Cardiac fibroblast (primary cell): ENCODE measurements at places on chromosomes 16 and 17.

DNA sequence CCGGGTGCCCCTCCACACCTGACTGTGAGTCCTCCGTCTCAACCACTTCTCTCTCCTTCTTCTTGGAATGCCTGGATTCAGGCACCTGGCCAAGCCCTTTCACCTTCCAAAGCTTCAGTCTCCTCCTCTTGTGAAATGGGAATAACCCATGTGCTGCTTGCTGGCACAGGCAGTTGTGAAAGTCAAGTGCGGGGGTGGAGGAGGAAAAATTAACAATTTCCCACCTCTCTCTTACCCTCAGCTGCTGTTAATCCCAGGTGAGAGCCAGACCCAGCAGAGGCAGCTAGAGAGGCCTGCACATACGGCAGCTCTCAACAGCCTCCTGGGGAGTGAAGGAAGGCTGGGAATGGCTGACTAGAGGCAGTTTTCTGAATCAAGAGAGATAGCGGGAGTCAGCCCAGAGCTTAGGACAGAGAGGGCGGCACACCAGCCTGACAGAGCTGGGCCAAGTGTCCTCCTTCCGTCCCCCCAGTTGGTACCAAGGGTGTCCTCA, 77.9 kb upstream of the LGALS9 start:
- peak; percentile 60 for DNase-seq

DNA sequence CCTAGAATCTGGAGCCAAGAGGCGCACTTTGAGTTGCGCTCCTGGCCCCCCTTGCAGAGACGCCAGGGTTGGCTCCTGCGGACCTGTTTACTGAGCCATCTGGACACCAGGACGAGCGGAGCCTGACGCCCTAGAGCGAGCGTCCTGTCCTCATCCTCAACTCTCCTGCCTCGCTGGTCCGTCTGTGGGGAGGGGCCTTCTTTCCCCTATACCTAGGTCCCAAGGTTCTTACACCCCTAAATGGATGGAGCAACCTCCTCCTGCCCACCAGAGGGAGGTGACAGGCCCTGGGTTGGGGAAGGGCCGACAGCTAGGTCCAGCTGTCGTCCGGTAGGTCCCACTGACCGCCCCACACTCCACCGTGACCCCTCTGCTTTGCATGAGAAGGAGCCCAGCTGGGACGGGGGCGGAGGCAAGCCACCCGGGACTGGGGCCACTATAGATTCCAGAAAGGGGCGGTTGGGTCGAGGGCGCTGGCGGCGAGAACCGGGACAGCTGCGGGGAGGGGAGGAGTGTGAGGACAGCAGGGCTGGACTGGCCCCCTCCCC, 3.1 kb upstream of the LHX1 start:
- no peak for DNase-seq

GRCh38 chr17:2683912-2684311, 27.7 kb downstream of the CLUH start:
- DNase-seq: no peak

- DNase-seq: no peak
Measured at GRCh38 chr17:41734949-41735313, 488 bp upstream of the HAP1 start.

DNA sequence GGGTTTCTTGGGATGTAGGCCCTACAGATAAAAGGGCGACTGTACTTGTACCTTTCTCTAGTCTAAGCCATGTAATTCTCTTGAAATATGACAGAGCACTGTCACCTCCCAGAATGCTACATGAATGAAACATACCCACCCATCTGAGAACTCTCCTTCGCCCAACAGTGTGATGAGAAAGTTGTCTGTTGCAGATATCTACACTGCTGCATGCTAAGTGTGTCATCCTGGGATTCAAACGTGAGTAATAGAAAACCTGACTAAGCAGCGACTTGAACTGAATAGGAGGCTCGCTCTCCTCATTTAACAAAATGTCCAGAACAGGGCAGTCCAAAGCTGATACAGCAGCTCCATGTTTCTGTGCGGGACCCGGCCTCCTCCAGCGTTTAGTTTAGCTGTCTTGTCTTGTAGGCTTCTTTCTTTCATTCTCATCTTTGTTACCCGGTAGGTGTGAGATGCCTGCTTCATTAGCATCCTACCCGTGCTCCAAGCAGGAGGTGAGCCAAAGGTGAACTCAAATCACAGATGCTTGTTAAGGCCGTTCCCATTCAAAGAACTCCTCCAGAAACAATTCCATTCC, 211.9 kb downstream of the PRKCA start:
- no peak for DNase-seq

DNA sequence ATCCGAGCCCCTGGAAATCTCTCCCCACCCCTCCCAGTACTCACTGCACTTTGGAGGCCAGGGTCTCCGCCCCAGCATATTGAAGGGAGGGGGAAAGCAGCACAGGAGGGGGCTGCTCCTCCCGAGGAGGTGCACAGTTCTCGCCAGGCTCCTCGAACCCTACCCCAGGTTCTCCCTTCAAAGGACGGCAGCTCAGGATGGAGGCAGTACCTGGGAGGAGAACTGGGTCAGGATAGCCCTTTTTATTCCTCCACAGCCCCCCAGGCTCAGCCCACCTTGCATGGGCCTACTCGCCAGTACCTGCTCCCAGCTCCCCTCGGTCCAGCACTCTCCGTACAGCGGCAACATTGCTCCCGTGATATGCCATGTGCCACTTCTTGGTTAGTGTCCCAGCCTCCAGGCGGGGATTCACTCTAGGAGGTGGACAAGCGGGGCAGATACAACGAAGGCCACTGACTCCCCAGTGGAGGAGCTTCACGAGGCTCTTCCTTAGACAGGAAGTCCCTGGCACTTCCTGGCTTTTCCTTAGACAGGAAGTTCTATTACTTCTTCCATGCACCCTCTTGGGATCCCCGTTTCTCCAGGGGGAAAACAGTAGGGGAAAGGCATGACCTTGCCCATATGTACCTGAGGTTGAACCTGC, 2.1 kb upstream of the GPS2 start:
- no peak for DNase-seq

DNA sequence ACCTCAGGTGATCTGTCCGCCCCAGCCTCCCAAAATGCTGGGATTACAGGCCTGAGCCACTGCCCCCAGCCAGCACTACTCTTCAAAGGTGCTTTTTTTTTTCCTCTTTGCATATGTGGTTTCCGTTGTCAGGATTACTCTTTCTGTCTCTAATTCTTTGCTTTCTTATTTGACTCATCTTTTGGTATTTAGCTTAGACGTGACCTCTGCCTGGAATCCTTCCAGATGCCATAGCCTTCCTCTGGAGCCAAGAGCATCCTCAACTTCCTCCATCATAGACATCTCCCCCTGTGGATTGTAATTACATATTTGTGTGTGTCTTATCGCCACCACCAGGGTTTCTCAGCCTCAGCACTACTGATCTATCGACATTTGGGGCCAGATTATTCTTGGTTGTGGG, 84.4 kb upstream of the XYLT1 start:
- DNase-seq: peak; percentile 68

DNA sequence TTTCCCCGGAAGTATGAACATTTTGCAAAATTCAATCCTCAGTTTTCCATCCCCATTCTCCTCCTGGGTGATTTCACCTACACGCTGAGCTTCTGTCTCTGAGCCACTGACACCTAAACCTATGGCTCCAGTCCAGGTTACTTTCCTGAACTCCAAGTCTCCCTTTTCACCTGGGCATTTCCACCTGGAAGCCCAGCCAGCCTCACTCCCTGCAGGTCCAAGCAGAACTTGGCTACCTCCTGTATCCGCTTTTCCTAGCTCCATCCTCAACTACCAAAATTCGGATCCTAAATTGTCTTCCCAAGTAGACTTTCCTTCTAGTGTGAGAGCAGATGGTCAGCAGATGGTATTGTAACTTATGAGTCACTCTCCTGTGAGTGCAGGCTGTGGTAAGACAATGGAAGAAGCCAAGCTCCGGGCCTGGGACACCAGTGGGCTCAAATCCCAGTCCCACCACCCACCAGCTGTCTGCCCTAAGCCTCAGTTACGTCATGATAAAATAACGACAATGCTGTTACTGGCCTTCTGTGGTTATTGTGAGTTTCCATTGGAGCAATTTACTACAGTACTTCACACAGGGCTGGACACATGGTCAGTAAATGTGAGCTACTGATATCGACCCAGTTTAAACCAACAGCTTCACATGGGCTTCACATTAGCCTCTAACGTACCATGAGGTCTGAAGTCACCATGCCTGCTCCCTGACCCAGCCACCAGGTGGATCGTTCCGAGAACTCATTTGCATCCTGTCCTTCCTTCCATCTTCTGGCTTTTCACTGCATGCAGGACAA, 33.3 kb downstream of the PECAM1 start:
- peak; percentile 99 for DNase-seq

GRCh38 chr17:9402590-9403199, 172.9 kb downstream of the STX8 start:
- DNase-seq: peak; percentile 44

DNA sequence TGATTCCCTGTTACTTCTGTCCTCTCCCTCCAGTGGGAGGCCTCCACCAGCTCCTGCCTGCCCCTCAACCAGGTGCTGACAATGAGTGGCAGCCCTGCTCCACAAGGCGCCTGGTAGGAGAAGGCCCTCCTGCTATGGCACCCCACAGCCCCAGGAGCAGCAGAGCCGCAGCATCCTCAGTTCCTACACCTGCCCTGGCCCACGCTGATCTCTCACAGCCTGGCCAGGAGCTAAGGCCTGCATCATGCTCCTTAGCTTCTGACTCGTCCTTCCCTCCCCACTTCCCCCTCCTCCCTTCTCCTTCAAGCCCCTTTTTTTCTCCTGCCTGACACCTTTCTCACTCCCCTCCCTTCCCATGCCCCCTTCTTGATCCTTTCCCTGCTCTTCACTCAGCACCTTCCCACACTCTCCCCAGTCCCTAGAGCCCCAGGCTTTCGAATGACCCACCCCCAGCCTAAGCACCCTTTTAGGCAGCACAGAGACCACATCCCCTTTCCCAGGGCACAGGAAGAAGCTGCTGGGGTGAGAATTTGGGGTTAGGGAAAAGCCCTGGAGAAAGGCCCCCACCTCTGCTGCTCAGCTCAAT, 6.5 kb downstream of the PROCA1 start:
- no peak for DNase-seq

- DNase-seq: no peak
Measured at GRCh38 chr17:76329664-76330063, 21.6 kb upstream of the QRICH2 start.

DNA sequence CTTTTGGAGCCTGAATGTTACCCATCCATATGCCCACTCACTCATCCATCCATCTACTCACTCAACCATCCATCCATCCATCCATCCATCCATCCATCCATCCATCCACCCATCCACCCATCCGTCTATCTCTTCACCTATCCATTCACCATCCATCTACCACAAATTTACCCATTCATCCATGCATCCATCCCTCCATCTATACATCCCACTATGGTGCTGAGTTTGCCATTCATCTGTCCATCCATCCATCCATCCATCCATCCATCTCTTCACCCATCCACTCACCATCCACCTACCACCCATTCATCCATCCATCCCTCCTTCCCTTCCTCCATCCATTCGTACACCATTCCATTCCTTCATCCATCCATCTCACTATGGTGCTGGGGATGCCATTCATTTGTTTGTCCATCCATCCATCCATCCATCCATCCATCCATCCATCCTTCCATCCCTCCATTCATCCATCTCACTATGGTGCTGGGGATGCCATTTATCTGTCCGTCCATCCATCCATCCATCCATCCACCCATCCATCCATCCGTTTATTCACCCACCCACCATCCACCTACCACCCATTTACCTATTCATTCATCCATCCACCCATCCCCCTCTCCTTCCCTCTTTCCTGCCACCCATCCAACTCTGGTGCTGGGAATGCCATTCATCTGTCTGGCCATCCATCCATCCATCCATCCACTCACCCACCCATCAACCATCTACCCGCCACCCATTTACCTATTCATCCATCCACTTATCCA, 39.7 kb downstream of the RGS9 start:
- no peak for DNase-seq

DNA sequence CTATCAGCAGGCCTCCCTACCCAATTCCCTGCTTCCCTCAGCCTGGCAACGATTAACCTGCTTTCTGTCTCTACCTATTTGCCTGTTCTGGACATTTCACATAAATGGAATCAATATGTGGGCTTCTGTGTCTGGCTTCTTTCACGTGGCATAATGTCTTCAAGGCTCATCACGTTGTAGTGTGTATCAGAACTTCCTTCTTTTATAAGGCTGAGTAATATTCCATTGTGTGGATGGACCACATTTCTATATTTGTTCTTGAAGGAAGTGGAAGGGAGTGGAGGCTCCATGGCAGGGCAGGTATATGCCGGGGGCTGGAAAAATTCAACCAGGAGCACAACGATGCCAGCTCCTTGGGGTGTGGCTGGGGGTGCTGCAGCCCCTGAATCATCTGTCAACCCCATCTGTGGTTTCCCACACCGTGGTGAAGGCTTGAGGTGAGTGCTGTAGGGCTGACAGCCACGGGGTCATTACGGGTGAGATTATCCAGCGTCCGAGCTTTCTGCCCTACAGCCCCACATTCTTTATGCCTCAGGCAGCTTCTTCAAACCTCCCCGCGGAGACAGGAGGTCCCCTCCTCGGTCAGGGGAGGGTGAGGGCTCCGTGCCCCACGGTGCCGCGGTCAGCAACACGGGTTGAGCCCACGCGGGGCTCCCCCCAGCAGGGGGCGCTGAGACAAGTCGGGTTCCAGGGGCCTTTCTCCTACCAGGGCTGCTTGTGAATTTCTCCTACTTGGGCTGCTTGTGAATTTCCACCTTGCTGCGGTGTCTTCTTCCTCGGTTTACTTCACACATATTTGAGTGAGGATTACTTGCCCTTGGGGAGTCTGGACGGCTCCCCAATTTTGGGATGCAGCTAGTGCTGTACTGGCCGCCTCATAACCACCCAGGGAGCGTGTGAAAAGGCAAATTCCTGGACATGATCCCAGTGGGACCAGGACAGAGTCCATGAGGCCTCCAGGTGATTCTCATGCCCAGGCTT, 18.3 kb upstream of the WFIKKN2 start:
- peak; percentile 33 for DNase-seq
